ENCODE measurements at places on chromosomes 2 and 18.

DNA sequence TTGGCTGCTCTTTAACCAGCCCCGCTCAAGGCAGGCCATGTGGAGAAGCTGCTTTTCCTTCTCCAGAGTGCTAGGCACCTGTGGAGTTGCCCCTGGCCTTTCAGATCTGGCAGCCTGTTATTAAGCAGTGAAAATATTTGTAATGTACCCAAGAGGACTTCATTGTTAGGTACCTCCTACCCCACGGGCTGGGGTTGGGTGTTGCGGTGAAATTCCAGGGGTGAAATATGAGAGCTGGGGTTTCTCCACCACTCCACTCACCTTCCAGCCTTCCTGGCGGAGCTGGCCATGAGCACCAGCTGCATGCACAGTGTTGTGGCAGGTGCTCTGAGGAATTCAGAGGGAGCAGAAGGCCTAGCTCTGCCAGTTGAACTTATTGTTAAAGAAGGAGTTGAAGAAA, 39.1 kb downstream of the NTSR2 start:
- no peak for DNase-seq

DNA sequence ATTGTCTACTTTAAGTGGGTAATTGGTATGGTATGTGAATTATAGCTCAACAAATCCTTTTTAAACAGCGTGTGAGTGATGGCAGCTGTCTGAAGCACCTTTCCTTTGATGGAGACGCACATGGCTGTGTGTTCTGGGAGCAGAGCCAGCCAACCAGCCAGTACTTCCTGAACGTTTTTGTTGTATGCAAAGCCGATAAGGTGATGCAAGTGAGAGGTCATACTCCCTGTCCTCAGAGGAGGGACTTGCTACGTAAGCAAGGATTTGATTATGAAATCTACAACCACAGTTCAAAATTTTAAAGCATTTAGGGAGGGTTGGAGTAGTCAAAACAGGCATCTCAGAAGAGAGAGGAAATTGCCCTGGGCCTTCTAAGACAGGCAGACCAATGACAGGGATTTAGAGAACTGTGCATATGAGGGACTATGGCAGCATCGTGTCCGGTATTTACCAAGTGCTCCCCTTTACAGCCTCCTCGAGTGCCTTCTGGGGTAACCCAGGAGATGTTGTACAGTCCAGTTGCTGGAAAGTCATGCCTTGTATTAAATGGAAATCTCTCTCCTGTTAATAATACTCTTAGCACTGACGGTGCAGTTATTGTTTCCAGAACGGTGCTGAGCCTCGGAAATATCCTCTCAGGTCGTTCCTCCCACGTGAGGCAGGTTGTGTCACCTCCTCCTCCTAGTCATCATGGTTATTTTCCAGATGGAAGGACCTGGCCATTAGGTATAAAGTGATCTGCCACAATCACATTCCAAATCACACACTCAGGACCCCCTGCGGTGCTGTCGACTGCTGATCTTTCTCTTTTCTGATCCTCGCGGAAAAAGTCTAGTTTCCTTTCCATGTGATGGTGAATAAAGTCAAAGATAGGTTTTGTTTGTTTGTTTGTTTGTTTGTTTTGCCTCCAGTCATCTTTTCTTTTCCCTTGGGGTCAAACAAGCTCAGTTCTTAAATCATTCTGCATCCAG, 28.4 kb downstream of the ARHGEF4 start:
- DNase-seq = no peak

DNA sequence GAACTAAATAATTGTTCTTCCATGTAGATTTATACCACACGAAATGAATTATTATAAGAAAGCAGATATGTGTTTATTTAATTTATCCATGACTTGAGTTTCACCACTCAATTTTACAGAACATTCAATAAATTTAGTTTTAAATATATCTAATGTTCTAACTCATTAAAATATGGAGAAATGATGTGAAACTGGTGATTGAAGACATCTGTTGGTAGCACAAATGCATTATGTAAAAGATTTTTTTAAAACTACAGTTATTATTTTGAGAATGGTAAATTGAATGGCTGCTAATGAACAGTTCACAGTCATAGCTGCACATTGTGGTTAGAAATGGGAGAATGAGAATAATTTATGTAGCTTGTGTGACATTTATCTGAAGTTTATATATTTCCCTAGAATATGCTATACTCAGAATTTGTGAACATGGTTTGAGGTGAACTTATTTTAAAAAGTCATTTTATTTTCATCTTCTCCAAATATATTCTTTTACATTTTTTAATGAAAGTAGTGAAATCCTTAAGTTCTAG, 203.5 kb downstream of the DPP4 start:
- DNase-seq = peak; percentile 46

DNA sequence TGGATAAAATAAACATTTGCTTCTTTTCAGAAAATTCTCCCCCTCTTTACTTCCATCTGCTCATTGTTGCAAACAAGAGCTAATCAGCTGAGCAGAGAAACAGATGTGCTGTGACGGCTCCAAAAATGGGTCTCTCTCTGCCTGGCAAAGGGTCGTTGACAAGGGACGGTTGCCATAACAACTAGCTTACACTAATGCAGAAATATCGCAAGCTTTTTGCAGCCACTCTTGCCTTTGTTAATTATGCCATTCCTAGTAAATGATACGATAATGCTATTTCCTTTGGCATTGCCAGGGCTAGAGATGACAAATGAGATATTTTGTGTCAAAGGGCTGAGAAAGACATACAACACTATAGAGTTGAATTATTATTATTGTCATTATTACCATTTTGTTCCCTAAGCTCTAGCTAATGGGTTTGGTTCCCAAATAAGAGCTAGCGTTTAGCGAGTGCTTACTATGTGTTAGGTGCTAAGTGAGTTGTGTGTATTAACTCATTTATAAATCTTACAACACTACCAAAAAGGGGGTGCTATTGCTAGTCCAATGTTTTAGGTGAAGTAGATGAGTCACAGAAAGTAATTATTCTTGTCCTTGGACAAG, 46.8 kb downstream of the MYO3B start:
- no peak for DNase-seq

DNA sequence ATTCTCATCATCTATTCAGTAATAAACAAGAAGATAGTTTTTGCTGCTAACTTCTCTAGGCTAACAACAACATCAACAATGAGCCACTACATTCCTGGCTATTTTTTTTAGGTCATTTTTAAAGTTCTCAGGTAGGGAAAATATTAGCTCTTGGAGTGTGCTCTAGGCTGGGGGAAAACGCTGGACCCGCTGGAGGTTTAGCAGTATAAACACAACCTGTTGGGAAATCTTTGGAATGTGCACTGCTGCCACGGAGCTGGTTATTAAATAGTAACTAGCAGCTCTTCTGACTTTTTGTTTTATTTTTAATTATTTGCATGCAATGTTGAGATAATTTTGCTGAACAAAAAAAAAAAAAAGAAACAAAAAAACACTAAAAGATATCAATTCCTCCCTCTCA, 892.1 kb upstream of the ACVR2A start:
- DNase-seq = no peak

GRCh38 chr2:212294816-212295215, 243.8 kb downstream of the ERBB4 start:
- no peak for DNase-seq

DNA sequence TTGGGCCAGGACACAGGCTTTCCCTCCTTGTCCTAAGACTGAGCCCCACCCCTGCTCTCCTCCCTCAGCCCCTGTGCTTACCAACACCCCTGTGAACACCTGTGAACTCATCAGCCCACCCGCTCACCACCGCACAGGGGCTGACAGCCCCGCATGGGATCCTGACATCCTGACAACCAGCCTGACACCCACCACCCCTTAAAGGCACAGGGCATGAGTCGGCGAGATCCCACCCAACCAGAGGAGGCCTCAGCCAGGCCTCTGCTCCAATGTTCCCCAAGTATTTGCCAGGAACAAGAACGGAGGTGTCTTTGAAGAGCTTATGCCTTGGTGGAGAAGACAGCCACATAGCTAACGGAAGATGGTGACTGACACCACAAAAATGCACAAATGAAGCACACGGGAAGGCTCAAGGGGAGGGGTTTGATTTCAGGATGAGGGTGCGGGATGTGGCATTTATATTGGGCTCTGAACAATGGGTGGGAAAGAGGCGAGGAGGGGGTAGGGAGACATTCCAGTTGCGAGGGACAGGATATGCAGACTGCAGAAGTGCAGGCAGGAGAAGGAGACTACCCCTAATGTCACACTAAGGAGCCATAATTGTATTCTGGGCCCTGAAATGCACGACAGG, 11.0 kb downstream of the RAB11FIP5 start:
- DNase-seq = no peak

DNA sequence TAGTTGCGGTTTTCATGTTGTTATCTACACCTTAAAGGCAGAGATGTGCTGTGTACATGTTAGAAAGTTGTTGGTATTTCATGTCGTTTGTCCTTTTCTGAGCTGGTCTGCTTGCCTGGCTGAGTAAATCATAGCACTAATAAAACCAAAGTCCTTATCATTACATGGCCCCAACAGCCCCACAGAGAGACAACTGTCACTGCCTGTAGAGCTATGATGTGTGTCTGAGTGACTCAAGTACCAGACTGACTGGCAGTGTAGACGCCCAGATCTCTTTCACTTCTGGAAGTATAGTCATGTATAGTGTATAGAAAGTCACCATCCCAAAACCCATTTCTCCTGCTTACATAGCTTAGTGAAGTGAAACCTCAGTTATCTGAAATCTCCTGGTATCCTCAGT, 4.3 kb downstream of the SOCS6 start:
- DNase-seq = peak; percentile 27

DNA sequence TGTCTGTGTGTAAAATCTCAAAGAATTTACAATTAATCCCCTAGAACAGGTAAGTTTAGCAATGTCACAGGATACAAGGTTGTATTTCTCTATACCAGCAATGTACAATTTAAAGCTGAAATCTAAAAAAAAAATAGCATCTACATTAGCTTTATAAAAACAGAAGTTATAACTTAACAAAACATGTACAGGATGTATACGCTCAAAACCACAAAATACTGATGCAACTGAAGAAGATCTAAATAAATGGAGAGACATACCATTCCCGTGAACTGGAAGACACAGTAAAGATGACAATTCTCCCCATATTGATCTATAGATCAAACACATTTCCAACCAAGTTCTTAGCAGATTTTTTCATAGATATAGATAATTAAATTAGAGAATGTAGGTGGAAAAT, 17.5 kb upstream of the RANBP2 start:
- DNase-seq = no peak

GRCh38 chr2:25131567-25132298, 36.6 kb downstream of the POMC start:
- DNase-seq = no peak

GRCh38 chr2:76752506-76752905, 769.7 kb downstream of the LRRTM4 start:
- no peak for DNase-seq

- no peak for DNase-seq
Measured at GRCh38 chr2:71952572-71953188, 195.0 kb downstream of the CYP26B1 start.

DNA sequence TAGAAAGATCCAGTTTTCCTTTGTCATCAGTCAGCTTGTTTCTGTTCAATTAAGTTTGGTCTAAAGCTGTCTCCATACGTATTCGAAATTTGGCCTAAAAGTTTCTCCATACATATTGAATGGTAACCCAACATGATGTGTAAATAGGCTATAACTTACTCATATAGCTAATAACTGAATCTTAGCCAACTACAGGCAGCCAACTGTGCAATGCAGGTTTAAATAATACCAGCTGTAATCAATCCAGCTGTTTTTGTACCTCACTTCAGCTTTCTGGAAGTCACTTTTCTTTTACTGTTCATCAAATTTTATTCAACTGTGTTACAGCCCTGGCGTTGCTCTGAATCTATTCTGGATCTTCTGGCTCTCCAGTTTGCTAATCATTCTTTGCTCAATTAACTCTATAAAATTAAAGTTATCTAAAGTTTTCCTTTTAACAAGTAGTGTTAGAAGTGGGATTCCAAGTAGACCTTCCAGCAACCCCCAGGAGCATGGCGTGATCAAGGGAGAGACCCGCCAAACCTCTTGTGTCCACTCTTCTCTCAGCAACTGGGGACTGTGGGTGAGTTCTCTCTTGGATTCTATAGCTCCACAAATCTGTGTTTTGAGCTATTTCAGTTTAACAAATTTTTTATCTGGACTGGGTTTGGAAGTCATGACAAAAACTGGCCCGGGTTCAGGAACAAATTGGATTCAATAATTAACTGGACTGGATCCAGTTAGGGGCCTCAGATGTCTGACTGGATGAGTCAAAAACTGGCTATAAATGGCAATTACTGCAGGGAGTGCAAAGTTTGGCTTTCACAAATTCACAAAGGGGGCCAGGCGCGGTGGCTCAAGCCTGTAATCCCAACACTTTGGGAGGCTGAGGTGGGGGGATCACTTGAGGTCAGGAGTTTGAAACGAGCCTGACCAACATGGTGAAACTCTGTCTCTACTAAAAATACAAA, 329.7 kb upstream of the ST6GAL2 start:
- DNase-seq = no peak

DNA sequence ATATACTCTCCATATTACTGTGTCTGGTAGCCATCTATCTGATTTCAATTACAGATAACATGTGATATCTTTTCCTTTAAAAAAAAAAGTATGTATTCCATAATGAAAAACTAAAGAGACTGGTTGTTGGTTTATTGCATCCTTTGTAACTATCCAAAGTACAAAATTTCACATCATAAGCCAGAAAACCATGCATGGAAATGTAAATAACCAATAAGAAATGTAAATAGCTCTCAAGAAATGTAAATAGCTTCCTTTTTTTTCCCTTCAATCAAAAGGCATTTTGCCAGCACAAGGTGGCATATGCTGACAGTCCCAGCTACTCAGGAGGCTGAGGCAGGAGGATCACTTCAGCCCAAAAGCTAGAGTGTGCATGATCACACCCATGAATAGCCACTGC, 59.3 kb downstream of the ATL2 start:
- no peak for DNase-seq

GRCh38 chr2:36559221-36559942, 38.6 kb downstream of the FEZ2 start:
- no peak for DNase-seq

DNA sequence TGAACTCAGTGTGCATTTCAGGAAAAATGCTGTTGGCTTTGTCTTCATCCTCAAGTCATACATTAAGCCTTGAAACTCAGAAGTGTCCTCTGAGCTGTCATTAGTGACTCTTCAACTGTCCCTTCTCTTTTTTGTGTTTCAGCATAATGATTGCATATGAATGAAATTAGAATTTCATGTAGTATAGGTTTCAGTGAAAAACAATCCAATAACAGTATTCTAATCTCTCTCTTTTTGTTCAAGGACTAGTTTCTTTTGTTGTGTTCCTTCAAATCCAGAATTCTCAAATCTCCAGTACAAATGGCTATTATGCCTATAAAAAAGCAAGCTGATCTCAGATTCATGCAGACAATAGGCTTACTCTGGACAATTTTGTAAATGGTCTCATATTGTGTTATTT, 133.5 kb downstream of the QPCT start:
- no peak for DNase-seq

GRCh38 chr18:40529478-40529877, 1425.6 kb upstream of the PIK3C3 start:
- DNase-seq = no peak
